ENCODE measurements at places on chromosomes 12 and 14. TPM values are rescaled to one million over a fixed set of nuclear protein-coding genes. Genes with fewer than 3 reads are reported as not detected.

The AKAP3 gene
- total RNA-seq: 3.5 TPM

The ADAM20 gene
- total RNA-seq: 1.4 TPM

The NELL2 gene
- not detected for total RNA-seq

The ETNK1 gene
- 39.2 TPM for total RNA-seq

The ARHGEF40 gene
- total RNA-seq: 17.5 TPM

The SLC6A12 gene
- total RNA-seq: under 0.01 TPM

The ABCD2 gene
- total RNA-seq: 0.14 TPM

The KRT1 gene
- total RNA-seq: not detected

The MTRFR gene
- 7.9 TPM for total RNA-seq

The OAS2 gene
- total RNA-seq: 5.0 TPM

The GLS2 gene
- total RNA-seq: not detected

The RASAL1 gene
- total RNA-seq: not detected

The SOX5 gene
- total RNA-seq: 22.5 TPM

The CYP27B1 gene
- 1.1 TPM for total RNA-seq

The KRT6B gene
- 0.29 TPM for total RNA-seq

The TCL1B gene
- total RNA-seq: not detected

The OR6C2 gene
- not detected for total RNA-seq

The PRICKLE1 gene
- total RNA-seq: 2.3 TPM

The NDRG2 gene
- 1.7 TPM for total RNA-seq

The TMEM119 gene
- 104 TPM for total RNA-seq

The CLEC4D gene
- total RNA-seq: not detected

The LTBP2 gene
- 203 TPM for total RNA-seq

The TTC6 gene
- total RNA-seq: 0.14 TPM

The ZNF268 gene
- total RNA-seq: 22.3 TPM

The GPD1 gene
- total RNA-seq: not detected

The ARHGAP5 gene
- total RNA-seq: 78.9 TPM

The FAR2 gene
- 3.7 TPM for total RNA-seq

The BMAL2 gene
- total RNA-seq: 15.1 TPM

The DPPA3 gene
- not detected for total RNA-seq

The SERPINA3 gene
- total RNA-seq: under 0.01 TPM

The PITPNM2 gene
- total RNA-seq: 5.7 TPM

The PTGES3 gene
- total RNA-seq: 58.2 TPM

The PELI2 gene
- total RNA-seq: 3.4 TPM

The SOAT2 gene
- not detected for total RNA-seq

The POTEG gene
- not detected for total RNA-seq

The C12orf42 gene
- total RNA-seq: not detected

The ANKRD33 gene
- not detected for total RNA-seq

The TMEM30B gene
- not detected for total RNA-seq

The COCH gene
- total RNA-seq: 4.0 TPM

Data from placental pericyte (primary cell).